Renal cortical epithelial cell (primary cell): ENCODE measurements at places on chromosomes 7 and 10. TPM values are rescaled to one million over a fixed set of nuclear protein-coding genes. Genes with fewer than 3 reads are reported as not detected.

LIPK gene
- not detected in 2 replicates for total RNA-seq

GRCh38 chr10:109698882-109699664, 224.2 kb downstream of the XPNPEP1 start:
- DNase-seq: no peak

DNA sequence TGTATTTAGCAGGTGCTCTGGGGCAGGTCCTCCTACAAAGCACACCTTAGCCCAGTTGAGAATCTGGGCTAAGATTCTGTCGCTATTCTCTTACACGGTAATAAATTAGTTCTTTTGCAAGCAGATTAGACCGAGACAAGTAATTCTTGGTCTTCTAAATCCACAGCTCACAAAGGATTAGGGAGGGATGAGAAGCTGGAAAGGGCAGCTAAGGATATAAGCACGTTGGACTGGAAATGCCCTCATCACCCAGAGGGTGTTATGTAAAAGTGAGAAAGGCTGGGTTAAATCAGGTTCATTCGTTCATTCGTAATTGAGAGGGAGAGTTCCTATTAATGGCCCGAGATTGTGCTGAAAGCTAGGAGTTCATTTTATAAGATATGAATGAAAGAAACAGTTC, 41.8 kb downstream of the PFKFB3 start:
- no peak for DNase-seq

STAG3 gene
- total RNA-seq: not detected in 2 replicates

GRCh38 chr10:121497513-121498470, 100.5 kb downstream of the FGFR2 start:
- DNase-seq: no peak

RAB19 gene
- 3.5 and 15.1 TPM in 2 replicates for total RNA-seq

DNA sequence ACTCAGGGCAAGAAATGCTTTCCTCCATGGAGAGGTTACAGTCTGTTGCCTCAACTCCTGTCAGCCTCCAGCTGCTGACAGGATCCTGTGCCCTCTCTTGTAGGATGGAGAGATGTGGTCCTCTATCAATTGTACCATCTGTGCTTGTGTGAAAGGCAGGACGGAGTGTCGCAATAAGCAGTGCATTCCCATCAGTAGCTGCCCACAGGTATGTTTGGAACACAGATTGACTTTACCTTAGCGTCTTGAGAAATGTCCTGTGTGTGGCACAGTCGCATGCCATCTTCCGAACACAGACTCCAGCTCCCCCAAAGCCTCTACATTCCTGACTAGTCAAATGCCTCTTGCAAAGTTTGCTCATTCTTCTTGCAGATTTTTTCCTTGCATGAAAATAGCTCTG, 152.6 kb downstream of the BMPER start:
- DNase-seq: peak; percentile 20

AMZ1 gene
- total RNA-seq: 3.5 and 14.2 TPM in 2 replicates

DNA sequence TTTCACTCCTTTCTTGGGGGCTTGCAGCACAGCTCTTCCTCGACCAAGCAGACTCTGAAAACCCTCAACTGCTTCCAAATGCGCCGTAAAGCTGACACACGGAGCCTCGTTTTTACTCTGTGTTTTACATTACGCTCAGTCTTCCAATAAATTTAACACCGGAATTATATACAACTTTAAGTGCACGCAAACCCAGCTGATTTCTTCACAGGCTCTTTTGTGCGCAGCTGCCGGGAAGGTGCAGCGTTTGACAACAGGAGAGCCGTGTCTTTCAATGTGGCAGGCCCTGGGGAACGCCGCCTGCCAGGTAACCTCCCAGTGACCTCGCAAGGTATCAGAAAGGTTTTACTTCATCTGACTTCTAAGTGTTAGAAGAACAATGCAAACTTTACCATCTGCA, 35.0 kb downstream of the GFRA1 start:
- DNase-seq: no peak

GNAT3 gene
- total RNA-seq: not detected in 2 replicates

DNA sequence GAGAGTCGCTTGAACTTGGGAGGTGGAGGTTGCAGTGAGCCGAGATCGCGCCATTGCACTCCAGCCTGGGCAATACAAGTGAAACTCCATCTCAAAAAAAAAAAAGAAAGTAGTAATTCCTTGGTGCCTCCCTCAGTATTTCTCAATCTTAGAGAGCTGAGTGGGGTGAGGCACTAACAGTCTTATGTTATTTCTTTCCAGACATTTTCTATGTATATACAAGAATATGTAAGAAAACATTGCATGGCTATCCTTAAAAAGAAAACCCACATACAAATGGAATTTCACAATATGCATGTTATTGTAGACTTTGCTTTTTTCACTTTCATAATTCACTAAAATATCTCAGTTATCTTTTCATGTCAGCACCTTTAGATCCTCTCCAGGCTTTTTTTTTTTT, 13.6 kb upstream of the SLF2 start:
- no peak for DNase-seq

CFAP43 gene
- total RNA-seq: 0.52 and 4.7 TPM in 2 replicates

DNA sequence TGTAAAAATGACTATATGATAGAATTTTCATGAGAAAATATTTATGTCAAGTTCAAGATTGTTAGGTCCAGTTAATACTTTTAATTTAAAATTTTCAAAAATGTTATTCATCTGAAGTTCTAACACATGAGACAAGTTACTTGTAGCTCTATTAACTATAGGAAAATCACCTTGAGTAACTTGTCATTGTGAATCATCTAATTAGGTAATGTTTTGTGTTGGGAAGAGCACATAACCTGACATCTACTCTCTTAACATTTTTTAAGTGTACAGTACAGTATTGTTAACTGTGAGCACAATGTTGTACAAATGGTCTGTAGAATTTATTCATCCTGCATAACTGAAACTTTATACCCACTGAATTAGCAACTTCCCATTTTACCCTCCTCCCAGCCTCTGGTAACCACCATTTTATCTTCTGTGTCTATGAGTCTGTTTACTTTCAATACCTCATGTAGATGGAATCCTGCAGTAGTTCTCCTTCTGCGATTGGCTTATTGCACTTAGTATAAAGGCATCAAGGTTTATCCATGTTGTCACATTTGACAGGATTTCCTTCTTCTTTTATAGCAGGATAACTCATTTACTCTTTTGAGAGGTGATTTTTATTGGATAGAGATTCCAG, 54.6 kb downstream of the ARL4A start:
- no peak for DNase-seq

- peak; percentile 44 for DNase-seq
These were observed at the start of gene PCBD1 for GRCh38 chr10:70887804-70888800. TSS of gene PCBD1 (minus strand) at chr10:70888565. CDS start at chr10:70888533, 32 bp downstream.

LRIT1 gene
- total RNA-seq: not detected in 2 replicates

GRCh38 chr10:10797513-10797912, 220.2 kb upstream of the CELF2 start:
- DNase-seq: no peak

DNA sequence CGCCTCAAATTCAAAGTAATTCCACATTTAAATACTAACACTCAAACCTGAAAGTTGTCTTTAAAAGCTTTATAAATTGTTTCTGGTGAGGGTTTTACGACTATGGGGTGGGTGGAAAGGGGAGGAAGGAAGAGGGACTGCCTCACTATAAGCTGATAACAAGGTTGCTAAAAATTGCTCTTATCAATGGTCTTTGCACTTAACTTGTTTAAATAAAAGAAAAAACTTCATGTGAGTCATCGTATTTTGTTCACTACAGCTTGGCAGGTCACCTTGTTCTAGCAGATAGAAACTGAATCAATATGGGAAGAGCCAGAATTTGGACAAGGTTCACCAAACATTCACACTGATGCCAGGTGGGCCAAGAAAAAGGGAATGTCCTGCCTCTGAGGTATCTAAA, 129.2 kb downstream of the TES start:
- peak; percentile 32 for DNase-seq

DNA sequence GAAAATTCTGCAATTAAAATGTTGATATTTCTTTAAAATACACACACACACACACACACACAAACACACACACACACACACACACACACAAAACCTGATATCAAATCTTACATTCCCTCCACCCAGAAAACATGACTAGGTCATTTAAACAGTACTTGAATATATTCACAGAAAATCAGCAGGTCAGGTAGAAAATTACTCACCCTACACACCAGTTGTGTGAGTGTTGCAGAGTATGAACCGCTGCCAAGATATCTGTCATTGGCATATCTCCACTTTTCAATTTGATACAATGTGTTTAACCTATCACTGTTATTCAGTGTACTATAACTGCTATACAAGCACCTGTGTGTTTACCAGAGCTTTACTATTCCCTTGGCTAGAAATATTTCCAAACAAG, 283.6 kb upstream of the LRRTM3 start:
- no peak for DNase-seq

DNA sequence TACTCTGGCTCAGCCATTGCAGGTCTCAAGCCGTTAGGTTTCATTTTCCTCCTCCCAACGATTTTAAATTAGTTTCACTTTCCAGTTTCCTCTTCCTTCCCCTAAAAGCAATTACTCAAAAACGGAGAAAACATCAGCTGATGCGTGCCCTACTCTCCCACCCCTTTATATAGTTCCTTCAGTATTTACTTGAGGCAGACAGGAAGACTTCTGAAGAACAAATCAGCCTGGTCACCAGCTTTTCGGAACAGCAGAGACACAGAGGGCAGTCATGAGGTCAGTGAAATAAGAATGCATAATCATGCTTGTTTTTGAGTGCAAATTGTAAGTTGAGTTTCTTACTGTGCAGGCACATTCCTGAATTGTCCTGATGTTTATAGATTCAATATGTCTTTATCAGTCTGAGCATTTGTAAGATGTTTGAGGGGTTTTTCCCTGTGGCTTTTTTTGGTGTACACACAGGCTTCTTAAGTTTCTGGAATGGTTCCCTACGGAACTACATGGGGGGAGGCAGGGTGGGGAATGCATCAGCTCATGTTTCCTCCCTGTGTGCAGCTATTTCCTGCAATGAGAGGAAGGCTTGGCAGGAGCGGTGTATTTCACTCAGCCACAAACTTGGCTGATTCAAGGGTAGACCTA, at the start of gene IFIT3:
TSS of gene IFIT3 (plus strand) at position 195 of the 639 bp plus-strand sequence. CDS start at position 272, 77 bp downstream.
- peak; percentile 89 for DNase-seq

DNA sequence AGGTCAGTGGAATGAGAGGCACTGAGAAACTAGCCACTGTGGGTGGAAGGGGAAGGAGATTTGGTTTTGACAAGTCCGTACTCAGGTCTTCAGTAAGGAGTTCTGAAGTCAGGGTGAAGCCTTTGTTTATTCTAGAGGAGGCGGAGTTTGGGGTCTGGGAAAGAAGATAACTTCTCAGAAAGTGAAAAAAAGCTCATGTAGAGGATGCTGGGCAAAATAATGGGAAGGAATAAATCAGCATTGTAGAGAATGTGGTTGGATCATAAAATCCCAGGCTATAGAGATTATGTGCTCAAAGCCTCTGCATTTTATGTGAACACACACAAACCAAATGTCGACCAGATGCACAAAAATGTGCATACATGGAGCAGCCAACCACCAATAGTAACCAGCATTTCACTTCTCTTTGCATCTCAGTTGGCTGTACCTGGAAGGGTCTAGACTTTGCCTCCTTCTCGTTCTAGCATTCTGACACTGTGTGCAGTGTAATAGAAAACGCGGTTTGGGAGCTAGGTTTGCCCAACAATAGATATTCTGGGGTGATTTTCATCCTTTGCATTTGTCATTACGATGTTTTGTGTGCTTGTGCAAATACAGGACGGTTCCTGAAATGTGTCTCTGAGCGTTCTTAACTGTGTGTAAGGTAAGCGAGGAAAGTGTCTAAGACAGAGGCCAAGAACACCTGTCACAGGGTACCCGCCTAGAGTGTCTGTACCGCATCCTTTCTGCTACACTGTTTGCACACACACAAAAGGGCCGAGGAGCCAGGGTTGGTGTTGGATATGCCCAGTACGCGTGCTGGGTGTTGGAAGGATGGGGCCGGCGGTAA, 603 bp upstream of the HECW1 start:
- no peak for DNase-seq

SMARCD3 gene
- total RNA-seq: 3.8 and 15.0 TPM in 2 replicates

DGKI gene
- 8.0 and 17.5 TPM in 2 replicates for total RNA-seq

CHN2 gene
- total RNA-seq: 3.5 TPM in 2 replicates
